ENCODE measurements at places on chromosomes 5 and 9. TPM values are rescaled to one million over a fixed set of nuclear protein-coding genes. Genes with fewer than 3 reads are reported as not detected.

DNA sequence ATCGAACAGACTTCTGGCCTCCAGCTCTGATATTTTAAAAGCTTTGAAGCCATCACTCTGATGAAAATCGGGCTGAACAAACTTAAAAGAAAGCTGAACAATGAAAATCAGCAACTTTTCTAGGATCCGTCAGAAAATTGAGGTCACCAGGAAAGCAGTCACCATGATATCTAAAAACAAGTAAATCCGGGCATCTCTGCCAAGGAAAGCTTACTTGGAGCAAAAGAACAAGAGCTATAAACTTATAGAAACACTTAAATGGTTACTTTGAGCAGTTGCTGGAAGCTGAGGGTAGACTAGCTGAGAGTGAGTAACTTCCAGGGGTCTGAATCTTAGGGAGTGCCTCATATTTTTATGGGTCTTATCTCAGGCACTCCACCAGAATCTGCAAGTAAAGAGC lies 1043.0 kb upstream of the CDH18 start:
- DNase-seq, result no peak
- H3K4me1 ChIP-seq, result no peaks in the 10 kb centered on the region

GRCh38 chr5:127011153-127011552 lies 19.2 kb downstream of the MARCHF3 start:
- H3K27me3 ChIP-seq, result no peaks in the 10 kb centered on the region
- peaks cover 45% of the 10 kb centered on the region for H3K4me1 ChIP-seq
- H3K27ac ChIP-seq, result peak overlapping the region; percentile 65
- peak overlapping the region; percentile 6 for H3K4me3 ChIP-seq
- no peaks in the 10 kb centered on the region for H3K36me3 ChIP-seq

- no peak overlapping the region for H3K4me3 ChIP-seq
- H3K4me1 ChIP-seq, result no peaks in the 10 kb centered on the region
- no peak overlapping the region for H3K27ac ChIP-seq
Measured at GRCh38 chr9:2634818-2635217, 13.2 kb downstream of the VLDLR start.

- no peaks in the 10 kb centered on the region for H3K36me3 ChIP-seq
- no peak overlapping the region for H3K27ac ChIP-seq
- no peaks in the 10 kb centered on the region for H3K4me1 ChIP-seq
- H3K27me3 ChIP-seq, result no peaks in the 10 kb centered on the region
- H3K4me3 ChIP-seq, result no peak overlapping the region
Measured at GRCh38 chr9:23741351-23741750, 84.7 kb downstream of the ELAVL2 start.

- DNase-seq, result no peak
- peaks cover 7% of the 10 kb centered on the region for H3K36me3 ChIP-seq
- H3K4me3 ChIP-seq, result no peak overlapping the region
- peaks cover 14% of the 10 kb centered on the region for H3K4me1 ChIP-seq
Measured at GRCh38 chr5:173961418-173961817, 27.6 kb upstream of the C5orf47 start.

The GPR150 gene
- not detected for total RNA-seq

The GABRA6 gene
- total RNA-seq, result not detected
